ENCODE measurements at places on chromosomes 2 and 18.
A peak's percentile ranks its signal among the peaks of the same experiment; 100 is the strongest.

DNA sequence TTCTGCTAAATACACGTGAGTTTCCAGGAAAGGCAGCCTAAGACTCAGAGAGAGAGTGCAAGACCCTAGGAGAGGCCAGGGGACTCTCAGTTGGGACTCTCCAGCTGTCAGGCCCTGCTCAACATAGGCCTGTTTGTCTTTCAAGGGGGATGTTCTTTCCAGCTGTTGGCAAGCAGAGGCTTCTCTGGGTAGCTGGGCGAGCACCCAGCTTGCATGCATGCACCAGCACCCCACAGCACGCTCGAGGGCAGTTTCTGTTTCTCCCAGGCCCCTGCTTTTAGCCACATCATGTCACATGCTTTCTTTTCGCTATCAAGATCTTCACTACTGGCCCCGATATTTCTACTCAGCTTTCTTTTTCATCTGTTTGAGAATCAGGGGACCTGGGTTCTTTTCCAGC lies 479.3 kb upstream of the HS6ST1 start:
- ATAC-seq, result no peak

GRCh38 chr2:215826838-215827441 lies 186.4 kb downstream of the MREG start:
- ATAC-seq, result peak; percentile 57

GRCh38 chr2:10289891-10290290 lies 12.8 kb upstream of the HPCAL1 start:
- peak; percentile 4 for ATAC-seq

- no peak for ATAC-seq
These were observed 61.8 kb downstream of the NXPH2 start for GRCh38 chr2:138718405-138718804.

GRCh38 chr18:68722821-68723220 lies 7.9 kb upstream of the TMX3 start:
- ATAC-seq, result no peak

DNA sequence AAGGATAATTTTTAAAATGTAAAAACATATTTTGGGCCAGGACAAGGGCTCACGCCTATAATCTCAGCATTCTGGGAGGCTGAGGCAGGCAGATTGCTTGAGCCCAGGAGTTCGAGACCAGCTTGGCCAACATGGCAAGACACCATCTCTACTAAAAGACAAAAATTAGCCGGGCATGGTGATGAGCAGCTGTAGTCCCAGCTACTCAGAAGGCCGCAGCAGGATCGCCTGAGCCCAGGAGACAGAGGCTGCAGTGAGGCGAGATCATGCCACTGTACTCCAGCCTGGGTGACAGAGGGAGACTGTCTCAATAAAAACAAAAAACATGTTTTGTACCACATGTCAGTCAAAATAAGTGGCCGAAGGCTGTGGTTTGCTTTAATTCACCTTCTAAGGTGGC lies 122.5 kb downstream of the HDAC4 start:
- ATAC-seq, result no peak

DNA sequence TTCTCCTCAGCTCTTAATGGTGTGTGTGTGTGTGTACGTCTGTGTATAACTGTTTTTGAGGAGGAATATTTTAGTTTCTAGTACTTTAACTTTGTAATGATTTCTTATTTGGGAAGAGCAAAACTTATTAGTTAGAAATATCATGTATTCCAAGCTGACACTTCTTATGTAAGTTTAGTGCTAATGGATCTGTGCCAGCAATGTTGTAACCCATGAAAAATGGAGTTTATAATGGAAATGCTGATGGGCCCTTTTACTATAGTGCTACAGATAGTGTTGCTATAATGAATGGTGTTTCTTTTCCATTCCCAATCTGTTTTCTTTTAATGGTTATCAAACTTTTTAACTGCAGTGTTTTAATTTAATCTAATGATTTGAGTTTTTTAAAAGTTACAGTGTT lies 49.8 kb upstream of the OTX1 start:
- no peak for ATAC-seq

GRCh38 chr18:12373771-12374116 lies 3.3 kb downstream of the AFG3L2 start:
- no peak for ATAC-seq

GRCh38 chr2:40579247-40579646 lies 127.4 kb upstream of the SLC8A1 start:
- no peak for ATAC-seq

DNA sequence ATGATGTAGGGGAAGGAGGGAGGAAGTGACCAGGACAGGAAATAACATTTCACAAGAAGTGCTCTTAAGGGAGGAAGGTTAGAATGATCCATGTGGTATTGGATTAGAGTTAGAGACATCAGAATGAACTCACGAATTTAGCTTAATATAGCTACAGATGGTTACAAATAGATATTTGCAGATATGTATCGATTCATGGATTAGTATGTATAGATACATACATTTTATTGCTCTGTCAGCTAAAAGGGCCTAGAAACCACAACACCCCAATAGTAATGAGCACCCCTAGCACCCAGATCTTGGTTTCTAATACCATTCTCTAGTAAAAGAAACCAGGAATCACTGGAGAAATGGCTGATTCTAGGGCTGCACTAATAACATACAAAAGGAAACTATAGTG lies 59.6 kb upstream of the LTBP1 start:
- ATAC-seq, result no peak

- ATAC-seq, result no peak
These were observed 112.5 kb upstream of the GLI2 start for GRCh38 chr2:120622886-120623753.

DNA sequence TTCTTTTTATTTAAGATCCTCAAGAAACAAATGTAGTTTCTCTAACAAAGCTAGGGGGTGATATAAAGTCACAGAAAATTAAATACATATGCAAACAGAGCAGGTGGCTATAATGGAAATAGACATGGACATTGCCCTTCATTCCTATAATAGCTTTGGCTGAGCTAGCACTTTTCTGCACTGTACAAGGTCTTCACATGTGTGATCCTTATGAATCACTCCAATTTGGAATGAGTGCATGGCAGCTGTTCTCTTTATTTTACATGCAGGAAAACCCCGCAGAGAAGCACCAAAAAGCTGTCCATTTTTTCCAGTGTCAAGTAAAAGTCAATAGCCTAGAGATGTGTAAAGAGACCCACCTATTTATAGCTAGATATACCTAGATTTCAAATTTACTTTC lies 747.4 kb upstream of the SLC8A1 start:
- ATAC-seq, result no peak
